ENCODE measurements at places on chromosomes 5 and 9.

DNA sequence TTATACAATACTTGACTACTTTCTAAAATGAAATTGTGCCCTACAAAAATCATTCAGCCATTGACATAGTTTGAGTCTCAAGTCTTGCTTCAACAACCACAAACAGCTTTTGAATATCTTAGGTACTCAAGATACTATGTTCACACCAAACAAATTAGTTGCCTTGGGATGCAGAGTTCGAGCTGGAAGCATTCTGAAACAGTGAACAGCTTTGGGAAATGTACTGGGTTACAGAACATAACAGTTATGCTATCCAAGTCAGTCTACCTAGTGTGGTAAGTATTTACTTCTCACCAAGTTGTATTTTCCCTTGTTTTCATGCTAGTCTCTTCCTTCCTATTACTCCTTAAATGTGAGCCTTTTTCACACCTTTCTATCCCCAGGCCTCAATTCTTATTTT, 143.2 kb downstream of the SSBP2 start:
- DNase-seq = no peak

DNA sequence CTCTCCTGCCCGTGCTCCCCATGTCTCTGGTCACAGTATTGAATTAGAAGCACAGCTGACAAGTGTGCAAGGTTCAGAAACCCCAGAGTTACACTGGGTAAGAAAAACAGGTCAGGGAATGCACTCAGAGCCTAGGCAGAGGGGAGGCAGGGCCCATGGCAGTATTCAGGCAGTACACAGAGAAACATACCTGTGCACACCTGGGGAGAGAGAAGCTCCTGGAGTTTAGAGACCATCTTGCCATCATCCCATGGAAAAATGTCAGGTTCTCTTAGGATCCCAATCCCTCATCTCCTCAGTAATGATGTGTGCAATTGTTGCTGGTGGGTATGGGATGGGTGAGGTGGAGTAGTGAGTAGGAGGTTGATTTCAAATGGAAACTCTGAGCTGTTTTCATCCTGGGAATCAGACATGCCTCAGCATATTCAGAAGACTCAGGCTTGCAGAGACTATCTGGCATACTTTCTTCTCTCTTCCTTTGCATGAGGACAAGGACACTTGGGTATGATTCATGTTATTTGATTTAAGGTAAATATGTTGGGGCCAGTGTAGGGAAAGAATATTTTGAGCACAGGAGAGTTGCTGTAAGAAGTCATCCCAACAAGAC, 228.5 kb downstream of the ESM1 start:
- DNase-seq = no peak

DNA sequence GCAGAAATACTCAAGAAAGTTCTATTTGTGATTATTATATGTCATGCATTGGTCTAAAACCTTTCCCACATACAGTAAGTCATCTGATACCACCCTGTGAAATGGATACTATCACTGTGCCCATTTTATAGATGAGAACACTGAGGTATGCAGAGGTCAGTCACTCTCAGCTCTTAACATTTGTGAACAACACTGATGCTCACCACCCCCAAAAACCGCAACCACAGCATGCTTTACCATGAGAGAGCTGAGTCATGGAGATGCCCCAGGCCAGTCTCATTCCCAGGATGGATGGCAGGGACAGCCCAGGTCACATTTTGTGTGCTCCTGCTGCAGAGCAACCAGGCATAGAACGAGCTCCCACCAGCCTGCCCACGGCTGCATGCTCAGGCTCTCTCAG, 53.5 kb upstream of the IRX1 start:
- DNase-seq = no peak

- no peak for DNase-seq
Observed at GRCh38 chr9:81826517-81826906, 101.7 kb upstream of the SPATA31D4 start.
